Fibroblast of skin of left biceps (primary cell): ENCODE measurements at places on chromosomes 13 and 19.

- DNase-seq, result peak; percentile 55
Observed at GRCh38 chr19:52336117-52336790, at the start of gene ZNF610. ZNF610 (plus strand) TSS chr19:52336243; CDS start chr19:52349173, 12,930 bp downstream.

DNA sequence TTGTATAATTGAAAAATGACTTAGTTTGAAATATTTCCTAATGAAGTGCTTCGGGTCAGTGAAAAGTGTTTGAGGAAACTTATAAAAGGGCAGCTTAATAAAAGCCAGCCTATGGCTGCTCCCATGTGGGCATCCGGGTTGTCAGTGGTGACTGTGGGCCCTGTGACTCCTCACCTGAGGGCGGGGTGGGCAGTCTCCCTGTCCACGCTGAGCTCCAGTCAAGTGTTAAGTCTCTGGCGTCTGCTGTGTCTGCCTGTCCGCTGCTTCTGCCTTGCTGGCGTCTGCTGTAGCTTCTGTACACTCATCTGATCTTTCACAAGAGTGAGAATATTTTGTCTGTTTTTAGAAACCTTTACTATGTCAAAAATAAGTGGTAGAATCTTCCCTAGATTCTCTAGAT is 7.1 kb downstream of the LAMP1 start:
- DNase-seq, result no peak

DNA sequence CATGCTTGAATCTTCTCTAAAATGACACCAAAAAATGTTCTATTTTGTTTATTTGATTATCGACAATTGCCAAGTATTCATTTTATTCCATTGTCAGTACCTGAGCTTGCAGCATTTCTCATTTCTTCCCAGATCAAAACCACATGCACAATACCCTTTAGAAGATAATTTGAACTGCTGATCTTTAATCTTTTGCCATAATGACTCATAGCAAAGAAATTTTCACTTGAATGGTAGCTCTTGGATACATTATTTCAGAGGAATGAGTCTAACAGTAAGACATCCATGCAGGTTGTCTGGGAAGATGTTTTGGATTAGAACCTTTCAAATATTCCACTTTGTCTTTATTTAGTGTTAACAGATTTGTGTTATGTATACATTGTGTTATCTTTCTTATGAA is 42.0 kb upstream of the RXFP2 start:
- no peak for DNase-seq

- no peak for DNase-seq
Observed at GRCh38 chr19:48390188-48391099, 907 bp downstream of the KDELR1 start.

GRCh38 chr19:45040059-45040771 is 1.4 kb downstream of the CLASRP start:
- no peak for DNase-seq

GRCh38 chr13:75760131-75761021 is 124.2 kb downstream of the LMO7 start:
- DNase-seq, result no peak

DNA sequence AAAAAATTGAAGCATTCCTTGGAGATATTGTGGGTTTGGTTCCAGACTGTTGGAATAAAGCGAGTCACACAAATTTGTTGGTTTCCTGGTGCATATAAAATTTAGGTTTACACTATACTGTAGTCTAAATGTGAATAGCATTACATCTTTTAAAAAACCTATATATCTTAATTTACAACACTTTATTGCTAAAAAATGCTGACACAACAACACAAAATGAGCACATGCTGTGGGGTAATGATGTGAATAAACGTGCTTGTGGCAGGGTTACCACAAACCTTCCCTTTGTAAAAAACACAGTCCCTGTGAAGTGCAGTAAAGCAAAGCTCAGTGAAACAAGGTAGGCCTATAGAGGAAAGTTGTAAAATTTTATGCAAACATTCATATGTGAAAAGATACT is 27.7 kb downstream of the MPHOSPH8 start:
- DNase-seq, result no peak

DNA sequence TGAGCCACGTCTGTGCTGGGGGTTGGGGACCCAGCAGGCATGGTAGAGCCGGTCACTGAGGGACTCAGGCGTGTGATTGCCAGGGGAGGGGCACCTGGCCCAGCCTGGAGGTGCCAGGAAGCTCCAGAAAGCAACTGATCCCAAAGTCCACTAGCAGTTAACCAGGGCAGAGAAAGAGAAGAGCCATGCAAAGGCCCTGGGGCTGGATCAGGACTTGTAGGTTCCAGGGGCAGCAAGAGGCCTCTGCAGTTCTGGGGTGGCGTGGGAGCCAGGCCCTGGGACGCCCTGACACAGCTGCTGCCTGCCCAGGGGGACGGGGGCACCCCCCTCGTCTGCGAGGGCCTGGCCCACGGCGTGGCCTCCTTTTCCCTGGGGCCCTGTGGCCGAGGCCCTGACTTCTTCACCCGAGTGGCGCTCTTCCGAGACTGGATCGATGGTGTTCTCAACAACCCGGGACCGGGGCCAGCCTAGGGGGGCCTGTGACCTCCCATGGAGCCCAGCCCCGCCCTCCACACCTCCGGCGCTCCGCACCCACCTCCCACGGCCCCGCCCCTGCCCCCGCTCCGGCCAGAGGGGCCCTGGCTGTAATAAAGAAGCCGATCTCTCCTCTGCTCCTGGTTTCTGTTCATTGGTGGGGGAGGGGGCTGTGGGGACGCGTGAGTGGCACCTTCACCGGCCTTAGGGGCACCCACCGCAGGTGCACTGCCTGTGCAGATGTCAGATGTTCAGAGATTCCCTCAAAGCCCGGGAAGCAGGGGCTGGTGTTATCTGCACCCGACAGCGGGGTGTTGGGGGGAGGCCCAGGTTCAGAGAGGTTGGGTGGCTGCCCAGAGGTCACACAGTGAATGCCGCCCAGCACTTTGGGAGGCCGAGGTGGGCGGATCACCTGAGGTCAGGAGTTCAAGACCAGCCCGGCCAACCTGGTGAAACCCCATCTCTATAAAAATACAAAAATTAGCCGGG is 4.1 kb downstream of the AZU1 start:
- DNase-seq, result no peak

DNA sequence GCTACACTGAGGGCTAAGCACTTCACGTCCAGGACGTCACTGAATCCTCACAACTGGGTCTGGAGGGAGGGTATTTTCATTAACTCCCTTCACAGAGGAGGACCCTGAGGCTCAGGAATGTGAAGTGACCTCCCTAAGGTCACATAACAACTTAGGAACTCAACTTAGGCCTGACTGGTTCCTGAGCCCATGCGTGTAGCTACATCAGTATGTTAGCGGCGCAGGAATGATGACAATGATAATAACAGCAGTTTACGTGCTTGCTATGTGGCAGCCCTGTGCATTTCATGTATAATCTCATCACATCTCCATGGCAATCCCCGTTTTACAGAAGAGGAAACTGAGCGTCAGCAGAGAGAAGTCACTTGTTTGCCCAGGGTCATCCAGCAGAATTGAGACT is 18.3 kb downstream of the KRTDAP start:
- no peak for DNase-seq

- DNase-seq, result no peak
Observed at GRCh38 chr13:29359181-29359580, 236.3 kb downstream of the SLC7A1 start.

- DNase-seq, result peak; percentile 50
Observed at GRCh38 chr19:49691243-49692146, 579 bp downstream of the CPT1C start.

GRCh38 chr13:29562786-29563438 is 32.6 kb downstream of the SLC7A1 start:
- DNase-seq, result no peak

GRCh38 chr13:98847780-98848179 is 95.3 kb upstream of the SLC15A1 start:
- no peak for DNase-seq

- DNase-seq, result no peak
Observed at GRCh38 chr19:2309734-2310362, 1.9 kb upstream of the LINGO3 start.

GRCh38 chr13:71609271-71609670 is 257.7 kb downstream of the DACH1 start:
- DNase-seq, result no peak

DNA sequence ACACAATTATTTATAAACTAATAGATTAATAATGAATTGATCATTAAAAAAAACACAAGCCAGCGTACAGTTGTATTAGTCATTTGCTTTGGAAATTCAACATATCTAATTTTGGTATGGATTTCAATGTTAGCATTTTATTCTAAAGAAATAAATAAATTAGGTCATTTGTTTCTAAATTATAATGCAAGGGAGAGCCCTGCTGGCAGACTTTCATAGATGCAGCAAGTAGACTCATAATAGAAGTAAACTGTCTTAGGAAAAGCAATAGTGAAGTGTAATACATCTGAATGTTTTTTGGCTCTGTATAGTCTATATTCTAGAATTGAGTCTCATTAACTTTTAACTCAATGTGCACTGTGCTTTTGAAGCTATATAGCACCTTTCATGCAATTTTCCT is 982.4 kb upstream of the MIR17HG start:
- no peak for DNase-seq

DNA sequence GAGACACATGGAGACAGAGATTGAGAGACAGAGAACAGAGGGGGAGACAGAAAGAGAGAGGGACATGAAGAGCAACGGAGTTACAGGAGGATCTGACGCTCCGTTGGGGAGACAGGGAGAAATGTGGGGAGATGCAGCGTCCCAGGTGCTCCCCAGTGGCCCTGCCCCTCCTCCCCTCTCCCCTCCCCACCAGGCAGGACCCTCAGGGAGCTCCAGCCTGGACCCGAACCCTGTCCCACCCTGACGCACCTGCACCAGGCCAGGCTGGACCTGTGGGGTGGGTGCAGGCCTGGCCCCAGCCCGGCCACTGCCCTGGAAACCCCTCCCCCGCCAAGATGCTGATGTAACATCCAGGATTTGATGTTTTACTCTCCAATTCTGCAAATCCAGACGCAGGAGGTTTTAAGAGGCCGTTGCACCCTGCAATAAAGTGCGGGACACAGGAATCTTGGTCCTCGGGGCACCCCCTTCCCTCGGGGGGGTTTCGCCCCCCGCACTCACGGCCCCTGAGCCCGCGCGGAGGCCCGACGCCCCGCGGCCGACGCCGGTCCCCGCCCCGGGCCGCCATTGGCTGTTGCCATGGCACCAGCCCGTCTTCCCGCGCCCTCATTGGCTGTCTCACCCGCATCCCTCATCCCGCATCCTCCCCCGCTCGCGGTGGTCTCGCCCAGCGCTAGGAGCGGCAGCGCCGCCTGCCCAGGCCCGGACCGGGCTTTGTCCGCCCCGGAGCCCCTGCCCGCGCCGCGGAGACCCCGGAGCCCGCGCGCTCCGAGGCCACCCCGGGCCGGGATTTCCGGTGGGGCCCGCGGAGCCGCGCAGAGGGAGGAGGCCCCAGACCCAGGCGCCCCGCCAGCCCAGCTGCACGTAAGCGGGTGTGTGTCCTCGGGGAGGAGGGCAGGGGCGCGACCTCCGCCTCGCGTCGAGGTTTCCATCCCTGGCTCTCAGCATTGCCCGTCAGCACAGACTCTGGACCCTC is at the start of gene APC2:
Gene APC2 (plus strand): TSS at position 655 of the 976 bp plus-strand sequence. CDS start 2,881 bp downstream, outside the sequence.
- peak; percentile 13 for DNase-seq

- no peak for DNase-seq
Observed at GRCh38 chr19:10000171-10000826, 10.0 kb downstream of the COL5A3 start.

GRCh38 chr19:11505032-11505503 is 571 bp downstream of the ZNF653 start:
- peak; percentile 83 for DNase-seq

GRCh38 chr13:113975416-113975815 is 1.5 kb upstream of the C13orf46 start:
- no peak for DNase-seq

GRCh38 chr13:42538996-42539395 is 35.0 kb upstream of the TNFSF11 start:
- no peak for DNase-seq

DNA sequence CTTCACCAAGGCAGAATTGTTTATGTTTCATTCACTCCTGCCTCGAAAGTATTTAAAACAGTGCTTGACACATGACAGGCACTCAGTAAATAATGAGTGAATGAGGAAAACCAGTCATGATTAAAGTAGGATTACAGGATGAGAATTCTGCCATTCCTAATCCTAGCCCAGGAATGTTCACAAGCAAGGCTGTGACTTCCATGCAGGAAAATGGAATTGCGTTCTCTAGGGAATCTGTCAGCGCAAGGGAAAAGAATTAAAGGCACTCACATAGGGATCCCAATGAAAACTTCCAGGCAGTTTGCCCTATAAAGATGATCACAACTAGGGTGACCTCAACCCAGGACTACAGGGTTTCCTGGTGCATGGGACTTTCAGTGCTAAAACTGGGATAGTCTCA is 143.4 kb downstream of the CYSLTR2 start:
- no peak for DNase-seq
